Cerebellum (tissue), 4 donors: ENCODE measurements at places on chromosomes 3 and 15. TPM values are rescaled to one million over a fixed set of nuclear protein-coding genes. Genes with fewer than 3 reads are reported as not detected.

- no peak for DNase-seq
Observed at GRCh38 chr15:91521996-91522395, 331.5 kb upstream of the SLCO3A1 start.

GRCh38 chr15:65326818-65327217 is 22.3 kb downstream of the RNU5B-1 start:
- no peak for DNase-seq

GRCh38 chr3:41364736-41365135 is 165.4 kb downstream of the CTNNB1 start:
- no peak for DNase-seq

GRCh38 chr3:22318325-22318724 is 567.3 kb upstream of the ZNF385D start:
- no peak for DNase-seq

GRCh38 chr15:33242669-33243191 is 48.2 kb upstream of the FMN1 start:
- DNase-seq, result no peak

GRCh38 chr3:116701070-116701469 is 8.5 kb upstream of the TUSC7 start:
- DNase-seq, result no peak

DNA sequence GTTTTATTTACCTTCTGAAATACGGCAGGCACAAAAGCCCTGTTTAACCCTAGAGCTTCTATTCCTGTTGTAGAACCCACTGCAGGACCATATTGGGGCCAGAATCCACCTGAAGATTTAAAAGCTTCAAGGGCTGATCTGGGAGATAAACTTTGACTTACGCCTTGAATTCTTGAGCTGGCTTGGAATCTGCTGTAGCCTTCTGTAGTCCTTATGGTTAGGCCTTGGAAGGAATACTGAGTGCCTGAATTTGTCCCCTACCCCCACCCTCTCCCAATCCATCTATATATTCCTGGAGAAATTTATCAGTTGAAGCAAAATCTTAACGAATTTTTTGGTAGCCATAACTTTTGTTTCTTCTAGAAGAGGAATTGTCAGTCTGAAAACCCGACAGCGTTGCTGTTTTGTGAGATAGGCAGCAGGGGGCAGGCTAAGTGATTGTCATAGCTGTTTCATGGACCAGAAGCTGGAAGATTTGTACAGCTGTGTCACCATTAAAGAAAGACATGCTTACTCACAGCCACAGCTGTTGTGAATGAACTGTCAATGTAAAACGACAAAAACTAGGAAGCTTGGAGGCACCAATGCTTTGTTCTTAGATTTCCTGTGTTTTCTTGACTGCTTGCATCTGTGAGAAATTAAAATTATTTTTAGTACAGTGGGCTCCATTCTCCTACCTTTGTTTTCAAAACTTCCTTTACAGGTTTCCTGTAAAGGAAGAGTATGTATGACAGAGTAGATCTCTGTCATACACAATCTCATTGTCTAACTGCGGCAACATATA is 12.8 kb downstream of the LXN start:
- DNase-seq, result peak; percentile 41

DNA sequence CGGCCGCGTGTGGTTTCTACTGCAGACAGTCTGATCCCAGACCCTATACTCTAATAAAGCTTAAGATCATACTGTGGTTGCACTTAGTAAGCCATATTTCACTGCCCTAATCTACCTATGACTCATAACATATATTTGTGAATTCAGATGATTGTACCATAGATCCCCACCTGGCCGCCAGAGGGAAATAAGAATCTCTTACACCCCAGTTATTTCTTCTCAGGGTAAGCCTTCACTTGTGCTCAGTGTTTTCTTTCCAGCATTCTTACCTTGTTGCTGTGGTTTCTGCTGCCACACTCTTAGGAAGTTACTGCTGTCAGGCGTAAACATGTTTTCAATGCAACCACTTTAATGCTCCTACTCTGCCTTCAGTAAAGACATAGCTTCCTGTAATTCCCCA is 105.9 kb downstream of the B3GALNT1 start:
- DNase-seq, result no peak

- no peak for DNase-seq
Observed at GRCh38 chr3:42581400-42581708, 413 bp downstream of the SEC22C start.

DNA sequence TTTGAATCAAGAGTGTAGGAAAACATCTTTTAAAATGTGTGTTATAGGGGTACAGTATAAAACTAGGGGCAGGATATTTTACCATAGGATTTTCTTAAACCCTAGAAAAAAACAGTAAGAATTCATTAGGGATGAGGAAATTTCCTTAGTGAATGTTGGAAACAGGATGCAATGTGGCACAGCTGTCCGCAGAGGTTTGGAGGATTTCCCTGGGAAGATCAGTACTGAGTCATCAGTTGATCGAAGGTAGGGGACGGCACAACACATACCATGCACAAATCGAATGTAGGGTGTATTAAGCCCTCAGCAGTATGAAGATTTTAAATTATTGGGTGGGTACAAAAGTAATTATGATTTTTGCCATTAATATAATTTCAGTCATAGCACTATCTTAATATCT is 49.9 kb downstream of the FNDC3B start:
- DNase-seq, result no peak

DNA sequence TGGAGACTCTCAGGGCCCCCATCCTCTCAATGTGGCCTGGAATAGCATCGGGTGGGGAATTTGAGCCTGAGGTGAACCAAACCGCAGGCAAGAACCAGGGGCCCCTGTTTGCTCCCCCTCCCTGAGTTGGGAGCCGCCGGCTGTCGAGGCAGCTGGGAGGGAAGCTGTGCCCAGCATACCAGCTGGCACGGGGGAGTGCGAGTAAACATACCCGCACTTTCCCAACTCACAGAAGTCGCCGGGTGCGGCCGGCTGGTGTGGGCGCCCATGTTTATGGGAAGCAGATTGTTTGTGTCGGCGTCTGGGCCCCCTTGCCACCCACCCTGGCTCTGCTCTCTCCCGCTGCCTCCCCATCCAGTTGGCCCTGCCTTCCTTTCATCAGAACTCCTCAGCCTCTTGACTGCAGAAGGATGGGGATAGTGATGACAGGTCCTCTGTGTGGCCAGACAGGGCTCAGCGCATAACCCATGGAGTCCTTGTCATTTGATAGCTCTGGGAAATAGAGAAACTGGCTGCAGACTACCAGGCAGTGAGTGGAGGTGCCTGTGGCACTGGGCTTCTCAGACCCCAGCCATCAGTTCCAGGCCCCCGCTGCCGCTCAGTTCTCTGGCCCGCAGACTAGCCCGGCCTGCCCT is 60.4 kb downstream of the CACNA2D2 start:
- DNase-seq, result no peak

- no peak for DNase-seq
Observed at GRCh38 chr15:70283511-70283910, 185.8 kb upstream of the TLE3 start.

DNA sequence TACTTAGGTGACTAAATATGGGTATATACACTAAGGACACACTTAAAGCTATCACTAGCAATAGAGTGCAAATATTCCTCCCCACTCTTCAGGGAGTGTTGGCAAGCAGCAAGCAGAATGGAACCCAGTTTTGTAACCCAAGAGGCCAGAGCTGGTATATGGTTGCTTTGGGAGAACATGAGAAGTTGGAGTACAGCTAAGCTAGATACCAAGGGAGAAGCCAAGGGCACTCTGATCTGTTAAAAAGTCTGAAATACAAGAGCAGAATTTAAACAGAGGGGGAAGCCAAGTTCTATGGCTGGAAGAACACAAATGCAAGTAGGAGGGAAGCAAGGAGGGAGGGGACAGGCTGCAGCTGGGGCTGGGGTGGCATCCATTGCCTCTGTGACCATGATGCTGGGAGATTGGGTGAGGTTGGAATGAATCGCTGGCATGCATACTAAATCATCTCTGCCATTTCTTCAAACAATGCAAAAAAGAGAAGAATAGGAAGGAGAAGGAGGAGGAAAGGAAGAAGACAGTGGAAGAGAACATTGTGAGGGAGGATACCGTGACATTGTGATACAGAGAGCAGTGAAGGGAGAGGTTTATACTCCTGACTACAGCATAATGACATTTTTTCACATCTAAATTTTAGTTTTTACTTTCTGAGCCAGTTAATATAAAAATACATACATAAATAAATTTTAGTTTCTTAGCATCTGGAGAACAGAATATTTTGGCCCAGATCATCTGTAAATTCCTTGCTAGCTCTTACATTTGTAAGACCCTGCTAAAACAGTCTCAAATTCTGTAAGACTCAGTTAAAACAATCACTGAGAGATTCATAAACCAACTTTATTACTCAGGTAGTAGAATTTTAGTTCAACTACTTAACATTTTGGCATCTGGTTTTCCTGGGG is 9.0 kb upstream of the ANXA2 start:
- no peak for DNase-seq

DNA sequence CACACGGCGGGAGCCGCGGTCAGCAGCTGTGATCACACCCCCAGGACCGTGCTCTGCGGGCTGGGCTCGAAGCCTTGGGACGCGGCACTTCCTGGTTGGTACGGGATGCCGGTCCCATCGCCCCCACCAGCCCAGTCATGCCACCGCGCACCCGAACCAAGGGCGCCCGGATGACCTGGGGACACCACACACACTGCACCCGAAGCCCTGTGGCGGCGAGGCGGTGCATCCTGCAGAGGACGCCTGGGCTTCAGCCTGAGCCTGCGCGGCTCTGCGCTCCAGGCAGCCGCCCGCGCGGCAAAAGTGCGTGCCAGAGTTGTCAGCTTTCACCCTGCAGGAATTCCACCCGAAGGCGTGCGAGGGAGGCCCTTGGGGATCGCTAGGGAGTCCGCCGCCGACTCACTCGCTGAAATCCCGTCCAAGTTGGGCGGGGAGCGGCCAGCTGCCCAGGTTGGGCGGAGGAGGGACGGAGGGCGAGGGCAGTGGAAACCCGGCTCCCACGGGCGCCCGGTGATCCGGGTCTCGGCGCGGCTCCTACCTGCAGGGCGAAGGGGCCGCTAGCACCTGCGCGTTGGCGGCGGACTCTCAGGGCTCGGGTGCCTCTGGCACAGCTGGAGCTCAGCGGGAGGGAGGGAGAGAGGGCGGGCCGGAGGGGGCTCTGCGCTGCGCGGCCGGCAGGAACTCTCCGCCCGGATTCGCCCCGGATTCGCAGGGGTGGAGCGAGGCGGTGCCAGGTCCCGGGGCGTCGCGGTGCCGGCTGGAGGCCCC is at the start of gene PLD1:
Gene PLD1 (minus strand): TSS at position 623 of the 768 bp plus-strand sequence. CDS start 72,432 bp downstream, outside the sequence.
- DNase-seq, result no peak

DNA sequence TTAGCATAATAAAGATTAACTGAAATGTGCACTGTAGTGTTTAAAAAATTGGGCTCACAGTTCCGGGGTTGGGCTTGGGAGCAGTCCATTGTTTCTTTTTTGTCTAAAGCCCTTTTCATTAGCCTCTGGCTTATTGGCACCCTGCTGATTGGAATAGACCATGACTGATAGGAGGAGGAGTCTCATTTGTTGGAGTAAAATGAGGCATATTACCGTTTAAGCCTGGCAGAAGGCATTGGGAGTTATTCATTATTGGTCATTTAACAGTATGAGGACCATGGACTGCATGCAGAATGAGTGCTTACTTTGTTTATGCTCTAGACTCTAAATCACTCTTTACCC is 139.0 kb upstream of the CGNL1 start:
- no peak for DNase-seq

The GUCA1C gene
- total RNA-seq, result not detected

The PFN2 gene
- 297 TPM for total RNA-seq

The LRRIQ4 gene
- total RNA-seq, result 1.3 TPM

The ANP32A gene
- 82.8 TPM for total RNA-seq

The MUC4 gene
- 0.27 TPM for total RNA-seq

The SLC24A5 gene
- 0.18 TPM for total RNA-seq

The TEX9 gene
- total RNA-seq, result 54.4 TPM

The ARNT2 gene
- total RNA-seq, result 75.5 TPM

The SLCO2A1 gene
- 4.4 TPM for total RNA-seq
